ENCODE measurements at places on chromosomes 3 and 15. TPM values are rescaled to one million over a fixed set of nuclear protein-coding genes. Genes with fewer than 3 reads are reported as not detected.

Gene RARRES1
- total RNA-seq: 8.0 TPM

Gene EPM2AIP1
- 11.0 TPM for total RNA-seq

Gene RAB7A
- total RNA-seq: 53.6 TPM

Gene NEK10
- total RNA-seq: 16.2 TPM

Gene ZKSCAN7
- total RNA-seq: 4.8 TPM

Gene SH3GL3
- total RNA-seq: 0.07 TPM

Gene MFN1
- total RNA-seq: 55.5 TPM

Gene P2RY13
- total RNA-seq: not detected

Gene ANKUB1
- total RNA-seq: not detected

Gene BOC
- 7.6 TPM for total RNA-seq

Gene CASR
- not detected for total RNA-seq

Gene CPNE9
- total RNA-seq: not detected

Gene CRTAP
- 443 TPM for total RNA-seq

Gene CLDN1
- total RNA-seq: 4.1 TPM

Gene ATP10A
- total RNA-seq: 14.9 TPM

Gene CSPG4
- total RNA-seq: 328 TPM

Gene ACP3
- total RNA-seq: 0.33 TPM

Gene ZNF445
- total RNA-seq: 11.7 TPM
